ENCODE measurements at places on chromosomes 13 and 19.
A peak's percentile ranks its signal among the peaks of the same experiment; 100 is the strongest.

GRCh38 chr13:111313911-111314425 lies 6.5 kb upstream of the TEX29 start:
- no peak for DNase-seq

GRCh38 chr19:55146705-55147273 lies 2.2 kb downstream of the TNNT1 start:
- DNase-seq, result no peak

- no peak for DNase-seq
These were observed 7.6 kb downstream of the TPT1 start for GRCh38 chr13:45333251-45333976.

GRCh38 chr19:54875506-54875905 lies 1.5 kb downstream of the FCAR start:
- no peak for DNase-seq

DNA sequence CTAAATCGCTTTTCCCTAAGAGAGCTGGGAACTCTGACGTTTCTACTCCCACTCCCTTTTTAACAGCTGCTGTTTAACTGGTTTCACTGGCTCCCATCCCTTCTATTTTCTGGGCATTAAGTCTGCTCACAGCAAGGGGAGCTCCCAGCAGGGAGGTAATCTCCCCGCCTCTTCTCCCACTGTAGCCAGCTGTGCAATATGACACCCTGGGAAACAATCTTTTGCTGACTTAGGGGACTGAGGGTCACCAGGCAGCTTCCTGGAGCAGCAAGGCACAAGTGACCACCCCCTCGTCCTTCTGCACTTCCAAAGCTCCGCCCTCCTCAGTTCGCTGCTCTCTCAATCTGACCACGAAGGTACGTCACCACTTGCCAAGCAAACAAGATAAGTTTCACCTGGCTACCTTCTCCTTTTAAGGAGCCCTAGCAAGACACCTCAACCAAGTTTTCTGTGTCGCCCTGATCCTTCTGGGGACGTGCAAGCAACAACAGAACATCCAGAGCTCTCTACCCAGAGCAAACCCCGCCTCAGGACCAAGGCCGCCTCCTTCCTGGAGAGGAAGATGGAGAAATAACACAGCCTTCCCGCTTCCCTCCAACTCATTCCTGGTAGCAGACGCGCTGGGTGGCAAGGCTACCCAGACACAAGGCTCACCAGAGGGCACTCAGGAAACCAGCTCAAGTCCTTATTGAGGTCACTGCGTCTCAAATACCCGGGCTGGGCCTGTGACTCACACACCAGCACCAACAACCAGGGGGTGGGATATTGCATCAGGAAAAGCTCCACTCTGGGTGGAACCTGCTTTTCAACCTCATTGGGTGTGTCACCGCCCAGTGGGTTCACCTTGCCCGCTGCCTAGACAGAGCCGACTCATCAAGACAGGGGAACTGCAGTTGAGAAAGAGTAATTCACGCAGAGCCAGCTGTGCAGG lies 92.4 kb downstream of the STK24 start:
- peak; percentile 95 for DNase-seq

GRCh38 chr19:17540174-17540573 lies 15.3 kb upstream of the COLGALT1 start:
- no peak for DNase-seq

- DNase-seq, result no peak
These were observed 63.3 kb downstream of the POU4F1 start for GRCh38 chr13:78540058-78540457.

GRCh38 chr13:29452773-29453616 lies 142.5 kb downstream of the SLC7A1 start:
- no peak for DNase-seq

- no peak for DNase-seq
These were observed 19.4 kb downstream of the GPC5 start for GRCh38 chr13:91417660-91418325.

- no peak for DNase-seq
These were observed 27.2 kb downstream of the BLOC1S3 start for GRCh38 chr19:45205810-45206209.

DNA sequence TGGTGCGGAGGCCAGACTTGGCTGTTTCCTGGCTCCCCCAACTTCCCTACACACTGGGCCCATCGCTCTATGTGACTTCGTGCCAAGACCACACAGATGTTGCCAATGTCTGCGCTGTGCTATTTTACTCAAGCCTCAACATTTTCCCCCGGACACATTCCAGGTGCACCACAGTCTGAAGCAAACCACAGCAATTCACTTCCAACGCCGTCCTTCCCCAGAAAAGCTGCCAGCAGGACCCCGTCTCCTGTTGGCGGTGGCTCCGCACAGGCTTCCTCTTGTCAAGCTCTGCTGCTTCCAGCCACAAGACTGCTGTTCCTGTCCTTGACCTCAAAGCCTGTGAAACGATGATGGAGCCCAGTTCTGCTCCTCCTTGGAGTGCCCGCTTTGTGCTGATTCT lies 100.7 kb downstream of the CRYL1 start:
- DNase-seq, result peak; percentile 98

GRCh38 chr13:50334944-50335343 lies 319.7 kb downstream of the KCNRG start:
- peak; percentile 18 for DNase-seq
